Stimulated activated CD4-positive, alpha-beta T cell treated with anti-CD3 and anti-CD28 coated beads, TNF-alpha, amount 100 ng/mL, for 1 hour (primary cell): ENCODE measurements at places on chromosomes 5 and 9.

DNA sequence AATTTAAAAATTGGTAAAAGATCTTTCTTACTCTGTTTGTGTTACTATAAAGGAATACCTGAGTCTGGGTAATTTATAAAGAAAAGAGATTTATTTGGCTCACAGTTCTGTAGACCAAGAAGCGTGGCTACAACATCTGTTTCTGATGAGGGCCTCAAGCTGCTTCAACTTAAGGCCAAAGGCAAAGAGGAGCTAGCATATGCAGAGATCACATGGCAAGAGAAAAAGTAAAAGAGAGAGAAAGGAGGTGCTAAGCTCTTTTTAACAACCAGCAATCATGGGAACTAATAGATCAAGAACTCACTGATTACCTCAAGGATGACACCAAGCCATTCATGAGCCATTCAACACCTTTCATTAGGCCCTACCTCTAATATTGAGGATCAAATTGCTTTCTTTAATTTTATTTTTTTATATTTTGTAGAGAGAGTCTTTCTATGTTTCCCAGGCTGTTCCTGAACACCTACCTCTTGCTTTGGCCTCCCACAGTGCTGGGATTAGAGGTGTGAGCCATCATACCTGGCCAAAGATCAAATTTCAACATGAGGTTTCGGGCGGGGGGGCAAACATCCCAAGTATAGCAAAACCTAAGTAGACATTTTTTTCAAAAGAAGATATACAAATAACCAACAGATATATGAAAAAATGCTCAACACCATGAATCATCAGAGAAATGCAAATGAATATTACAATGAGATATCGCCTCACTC, 16.0 kb upstream of the SHC3 start:
- no peak for DNase-seq

DNA sequence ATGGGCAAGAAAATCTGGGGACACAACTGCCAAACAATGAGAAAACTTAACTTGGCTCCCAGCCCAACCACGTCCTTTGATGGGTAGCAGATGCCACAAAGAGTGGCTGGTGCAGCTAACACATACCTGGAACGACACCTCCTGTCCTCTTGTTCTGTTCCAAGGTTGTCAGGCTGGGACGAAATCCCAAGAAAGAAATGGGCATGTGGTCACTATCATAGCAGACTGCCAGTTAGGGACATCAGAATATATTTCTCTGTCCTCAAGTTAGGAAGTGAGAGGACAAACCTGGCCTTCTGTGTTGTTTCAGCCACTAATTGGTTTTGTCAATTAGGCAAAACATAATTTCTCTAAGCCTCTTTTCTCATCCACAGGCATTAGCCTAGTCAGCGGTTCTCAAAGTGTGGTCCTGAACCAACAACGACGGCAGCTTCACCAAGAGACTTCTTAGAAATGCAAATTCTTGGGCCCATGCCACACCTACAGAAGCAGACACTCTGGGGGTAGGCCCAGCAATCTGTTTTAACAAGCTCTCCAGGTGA, 63.4 kb downstream of the RAPGEF1 start:
- peak; percentile 32 for DNase-seq

GRCh38 chr9:122350577-122351355, 20.1 kb upstream of the PTGS1 start:
- DNase-seq = peak; percentile 66

DNA sequence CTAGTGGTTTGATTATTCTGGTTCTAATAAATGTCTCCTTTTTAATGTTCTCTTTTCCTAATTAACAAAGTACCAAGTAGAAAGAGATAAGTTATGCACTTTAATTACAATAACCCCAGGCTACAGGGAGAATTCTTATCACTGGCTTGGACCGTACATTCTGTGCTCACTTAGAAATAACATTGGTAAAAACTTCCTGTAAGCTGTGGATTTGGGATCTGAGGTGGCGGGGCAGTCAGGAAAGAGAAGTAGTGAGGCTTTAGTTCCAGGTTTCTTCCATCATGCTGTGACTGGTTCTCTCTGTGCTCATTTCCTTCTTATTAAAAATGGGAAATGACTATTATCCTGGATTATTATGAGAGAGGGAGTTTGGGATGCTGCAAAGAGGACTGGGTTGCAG, 142.0 kb downstream of the EGFLAM start:
- no peak for DNase-seq

- no peak for DNase-seq
Observed at GRCh38 chr9:3880851-3881250, 355.1 kb upstream of the RFX3 start.

DNA sequence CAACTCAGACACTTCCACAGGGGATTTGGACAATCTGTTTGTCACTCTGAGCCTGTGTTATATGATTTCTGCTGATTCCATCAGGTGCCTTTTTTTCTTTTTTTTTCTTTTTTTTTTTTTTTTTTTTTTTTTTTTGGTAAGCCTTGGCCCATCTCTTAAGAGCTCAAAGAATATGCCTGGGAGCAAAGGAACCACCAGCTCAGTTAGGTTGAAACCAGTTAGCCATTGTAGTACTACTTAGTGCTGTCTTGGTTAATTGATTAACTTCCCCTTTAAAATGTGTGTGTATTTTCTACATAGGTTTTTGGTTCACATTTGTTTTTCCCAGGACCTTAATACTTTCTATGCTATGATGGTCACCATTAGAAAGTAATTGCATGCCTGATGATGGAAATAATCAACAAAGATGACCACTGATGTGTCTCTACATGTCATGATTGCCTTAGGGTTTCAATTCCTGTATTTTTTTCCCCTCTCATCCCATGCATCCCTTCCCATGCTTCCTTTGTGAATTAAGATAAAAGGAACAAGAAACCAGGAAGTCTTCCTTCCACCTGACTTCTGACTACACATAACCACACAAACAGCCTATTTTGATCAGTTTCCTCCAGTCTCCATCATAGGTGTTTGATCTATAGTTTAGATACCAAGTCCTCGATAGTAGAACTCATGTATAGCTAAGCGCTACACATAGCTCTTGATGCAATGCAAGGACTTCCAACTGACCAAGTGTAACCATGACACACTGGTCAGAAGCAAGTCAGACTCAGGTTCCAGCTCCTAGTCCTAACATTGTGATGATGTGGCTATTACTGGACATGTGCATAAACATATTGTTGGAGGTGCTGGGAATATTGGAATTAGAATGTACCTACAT, 306.1 kb downstream of the EFNA5 start:
- DNase-seq = no peak

GRCh38 chr5:128213340-128213739, 129.8 kb downstream of the SLC12A2 start:
- no peak for DNase-seq

DNA sequence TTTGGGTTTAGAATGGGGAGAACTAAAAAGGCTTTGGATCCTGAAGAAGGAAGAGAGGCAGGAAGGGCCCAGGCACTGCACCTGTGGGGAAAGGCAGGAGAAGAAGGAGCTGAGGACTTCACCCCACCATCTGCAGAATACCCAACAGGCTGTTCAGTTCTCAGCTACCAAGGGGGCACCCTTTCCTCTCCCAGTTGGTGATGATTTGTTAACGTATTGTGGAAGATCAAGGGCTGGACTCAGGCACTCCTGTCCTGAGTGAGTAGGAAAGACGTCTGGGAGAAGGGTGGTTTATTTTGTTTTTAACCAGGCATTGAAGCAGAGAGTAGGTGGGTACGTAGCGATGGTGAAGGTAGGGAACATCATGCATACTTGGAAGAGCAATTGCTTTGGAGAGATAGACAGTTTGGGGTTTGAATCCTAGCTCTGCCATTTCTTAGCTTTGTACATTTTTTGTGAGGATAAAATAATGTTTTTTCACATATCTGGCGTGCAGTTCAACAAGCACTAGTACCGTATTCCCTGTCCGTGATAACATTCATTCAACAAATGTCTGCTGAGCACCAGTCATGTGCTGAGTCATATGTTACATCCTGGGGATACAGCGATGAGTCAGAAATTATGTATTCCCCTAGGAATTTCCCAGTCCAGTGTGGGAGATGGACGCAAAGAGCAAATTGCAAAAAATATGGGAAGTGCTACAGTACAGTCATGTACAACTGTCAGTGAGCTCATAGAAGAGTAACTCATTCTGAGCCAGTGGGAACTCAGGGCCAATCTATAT, 2.1 kb downstream of the MSANTD3 start:
- no peak for DNase-seq

DNA sequence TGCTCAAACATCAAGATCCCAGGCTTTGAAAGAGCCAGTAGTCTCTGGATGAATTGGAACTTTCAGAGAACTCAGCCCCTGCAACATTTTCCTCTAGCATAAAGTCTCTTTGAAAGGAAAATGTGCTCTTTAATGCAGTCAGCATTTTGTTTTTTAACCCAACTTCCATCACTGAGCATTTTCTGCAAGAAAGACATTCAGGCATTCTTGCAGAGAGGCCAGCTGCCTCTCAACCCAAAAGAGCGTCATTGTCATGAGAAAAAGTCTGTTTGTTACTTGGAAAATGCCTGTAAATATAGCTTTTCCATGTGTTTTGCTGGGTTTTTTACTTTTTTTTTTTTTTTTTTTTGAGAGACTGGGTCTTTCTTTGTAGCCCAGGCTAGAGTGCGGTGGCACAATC, 225.0 kb downstream of the ADAMTSL1 start:
- no peak for DNase-seq

DNA sequence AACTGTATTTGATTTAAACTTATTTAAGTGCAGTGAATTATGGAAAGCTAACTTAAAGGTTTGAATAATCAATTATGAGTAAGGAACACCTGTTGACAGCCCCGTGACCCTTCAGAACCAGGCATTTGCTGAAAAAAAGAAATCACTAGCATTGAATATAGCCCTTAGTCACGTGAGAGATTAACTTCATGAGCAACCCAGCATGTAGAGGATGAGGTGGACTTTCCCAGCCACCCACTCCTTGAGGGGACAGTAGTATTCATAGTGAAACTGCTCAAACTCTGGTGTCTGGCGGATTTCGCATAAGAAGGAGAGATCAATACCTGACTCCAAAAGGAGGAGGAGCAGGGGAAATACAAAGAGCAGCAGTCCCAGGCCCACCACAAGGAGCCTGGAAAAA, 184.8 kb upstream of the RASEF start:
- DNase-seq = no peak

DNA sequence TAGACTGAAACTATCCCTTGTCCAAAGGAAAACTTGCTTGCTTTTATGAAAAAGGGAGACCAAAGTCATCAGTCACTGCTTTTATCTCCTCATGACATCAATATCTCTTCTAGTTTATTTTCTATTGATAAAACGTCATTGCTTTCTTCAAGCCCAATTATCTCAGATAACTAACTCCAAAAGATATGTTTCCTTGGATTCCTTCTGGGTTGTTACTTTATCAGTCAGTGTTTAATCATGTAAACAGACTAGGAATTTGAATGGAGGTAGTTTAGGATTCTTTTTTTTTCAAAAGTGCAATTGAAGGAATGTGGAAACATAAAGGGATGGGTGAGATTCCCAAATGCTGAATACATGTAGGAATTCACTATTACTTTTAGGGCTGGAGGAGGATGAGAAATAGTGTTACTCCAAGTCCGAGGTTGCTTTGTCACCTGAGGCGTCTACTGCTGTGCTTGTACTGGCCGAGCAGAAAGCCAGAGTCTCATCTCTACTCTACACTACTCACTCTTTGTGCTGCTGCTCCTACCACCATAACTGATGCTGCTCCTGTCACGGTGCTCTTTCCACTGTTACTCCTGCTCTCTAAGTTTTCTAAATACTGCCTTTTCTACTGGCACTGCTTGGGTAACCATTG, 1697.1 kb upstream of the NUDT12 start:
- DNase-seq = no peak

DNA sequence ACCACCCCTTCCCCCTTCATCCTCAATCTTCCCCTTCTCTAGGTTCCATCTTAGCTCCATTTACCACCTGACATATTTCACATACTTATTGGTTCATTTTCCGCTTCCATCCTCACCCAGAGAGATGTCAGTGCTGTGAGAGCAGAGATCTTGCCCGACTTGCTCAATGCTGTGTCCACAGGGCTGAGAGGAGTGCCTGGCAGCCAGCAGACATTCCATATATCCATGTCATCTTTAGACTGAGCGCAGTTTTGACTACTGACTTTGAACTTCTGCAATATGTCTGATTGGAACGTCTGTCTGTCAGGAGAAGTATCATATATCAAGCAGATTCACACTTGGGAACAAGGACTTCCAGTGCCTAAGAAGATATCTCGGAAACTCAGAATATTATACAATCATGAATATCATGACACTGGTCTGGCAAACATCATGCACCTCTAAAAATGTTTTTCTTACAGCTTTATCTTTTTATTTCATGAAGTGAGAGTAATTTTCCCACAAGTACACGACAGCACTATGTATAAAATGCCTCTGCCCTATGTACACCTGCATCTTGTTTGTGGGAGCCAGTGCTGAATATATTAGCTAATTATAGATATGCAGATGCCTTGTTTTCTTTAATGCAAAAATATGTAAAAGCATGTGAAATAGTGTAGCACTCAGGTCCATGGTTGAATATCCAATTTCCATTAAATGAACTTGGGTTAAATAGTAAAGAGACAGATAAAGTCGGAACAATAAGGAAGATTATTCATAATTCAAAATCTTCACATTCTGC, 454.0 kb upstream of the DAP start:
- no peak for DNase-seq

- no peak for DNase-seq
Observed at GRCh38 chr5:173764332-173765028, 123.7 kb upstream of the CPEB4 start.

DNA sequence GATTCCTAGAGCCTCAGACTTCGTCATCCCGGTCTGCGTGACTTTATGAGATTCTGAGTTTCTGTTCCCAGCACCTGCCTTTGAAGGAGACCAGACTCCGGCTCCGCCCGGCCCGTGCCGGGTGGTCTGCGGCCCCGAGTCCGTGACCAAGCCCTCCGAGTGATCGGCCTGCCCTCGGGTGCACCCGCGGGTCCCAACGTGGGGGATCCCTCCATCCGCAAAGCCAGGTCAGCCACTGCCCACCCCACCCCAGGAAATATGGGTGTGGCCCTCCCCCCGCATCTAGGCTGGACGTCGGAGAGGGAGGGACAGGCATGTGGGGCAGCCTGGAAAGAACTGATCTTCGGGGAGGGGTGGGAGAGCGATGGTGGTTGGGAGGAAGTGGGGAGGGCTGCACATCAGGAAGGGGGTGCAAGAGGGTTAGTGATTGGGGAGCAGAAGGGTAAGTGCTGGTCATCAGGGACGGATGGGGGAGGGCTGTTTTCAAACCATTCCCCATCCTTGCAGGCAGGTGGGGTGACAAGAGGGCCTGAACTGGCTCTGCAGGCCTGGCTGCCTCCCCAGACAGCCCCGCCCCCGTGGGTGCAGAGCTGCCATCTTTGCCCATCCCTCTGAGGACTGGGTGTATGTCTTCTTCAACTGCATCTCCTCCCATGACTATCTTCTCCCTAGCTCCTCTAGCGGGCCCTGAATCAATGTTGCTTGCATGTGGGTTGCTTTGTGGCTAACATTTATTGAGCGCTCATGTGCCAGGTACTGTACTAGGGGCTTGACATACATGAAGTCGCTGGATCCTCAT, 747 bp downstream of the LRSAM1 start:
- no peak for DNase-seq
